ENCODE measurements at places on chromosomes 4 and X. TPM values are rescaled to one million over a fixed set of nuclear protein-coding genes. Genes with fewer than 3 reads are reported as not detected.

DNA sequence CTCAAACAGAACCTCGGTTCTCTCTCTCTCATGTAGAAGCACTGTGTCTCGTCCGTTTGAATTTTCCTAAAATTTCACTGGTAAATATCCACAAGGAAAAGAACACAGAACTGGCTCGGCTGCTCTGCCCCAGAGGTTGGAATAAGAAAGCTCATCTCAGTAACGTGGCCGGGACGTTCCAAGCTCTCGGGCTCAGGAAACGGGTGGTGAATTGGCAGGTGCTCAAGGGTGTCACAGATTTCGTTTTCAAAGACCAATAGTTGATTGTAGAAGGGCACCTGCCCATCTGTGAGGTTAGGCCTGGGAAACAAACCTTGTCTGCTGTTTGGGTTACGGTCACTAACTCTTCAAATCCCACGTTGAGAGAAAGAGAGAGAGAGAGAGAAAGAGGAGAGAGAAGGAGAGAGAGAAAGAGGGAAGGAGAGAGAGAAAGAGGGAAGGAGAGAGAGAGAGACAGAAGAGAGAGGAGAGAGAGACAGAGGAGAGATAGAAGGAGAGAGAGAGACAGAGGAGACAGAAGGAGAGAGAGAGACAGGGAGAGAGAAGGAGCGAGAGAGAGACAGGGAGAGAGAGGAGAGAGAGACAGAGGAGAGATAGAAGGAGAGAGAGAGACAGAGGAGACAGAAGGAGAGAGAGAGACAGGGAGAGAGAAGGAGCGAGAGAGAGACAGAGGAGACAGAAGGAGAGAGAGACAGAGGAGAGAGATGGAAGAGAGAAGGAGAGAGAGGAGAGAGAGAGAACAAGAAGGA, 106.6 kb downstream of the CRLF2 start:
- peak; percentile 25 for DNase-seq

DNA sequence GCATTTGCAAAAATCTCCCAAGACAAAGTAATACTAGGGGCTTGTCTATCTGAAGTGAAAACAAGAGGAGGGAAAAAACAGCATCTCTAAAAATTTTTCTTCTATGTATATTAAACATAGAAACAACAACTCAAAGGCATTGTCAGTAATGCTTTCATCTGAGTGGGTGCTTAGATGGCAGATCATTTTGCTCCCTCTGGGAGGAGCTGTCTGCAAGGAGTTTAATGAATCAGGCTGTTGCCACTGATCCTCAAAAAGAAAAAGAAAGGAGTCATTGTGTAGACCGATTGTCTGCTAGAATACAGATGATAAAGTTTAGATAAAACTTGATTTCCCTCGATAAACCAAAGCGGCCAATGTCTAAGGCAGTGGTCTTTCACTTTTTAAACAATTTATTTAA, 49.7 kb upstream of the KLHL8 start:
- DNase-seq: peak; percentile 2

DNA sequence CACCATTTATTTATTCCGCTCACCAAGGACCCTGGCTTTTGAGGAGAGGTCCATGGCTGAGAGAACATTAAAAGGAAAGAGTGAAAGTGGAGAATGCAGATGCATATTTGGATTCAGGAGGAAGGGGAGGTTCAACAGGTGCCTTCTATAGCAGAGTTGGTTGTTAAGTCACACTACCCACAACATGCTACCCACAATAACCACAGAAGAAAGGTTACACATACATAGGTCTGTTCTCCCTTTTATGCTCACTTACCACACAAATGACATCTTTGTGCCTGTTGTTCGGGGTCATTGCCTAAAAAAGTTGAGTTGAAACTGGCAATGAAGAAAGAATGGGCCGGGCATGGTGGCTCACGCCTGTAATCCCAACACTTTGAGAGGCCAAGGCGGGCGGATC, 587.4 kb downstream of the RPA4 start:
- no peak for DNase-seq

DNA sequence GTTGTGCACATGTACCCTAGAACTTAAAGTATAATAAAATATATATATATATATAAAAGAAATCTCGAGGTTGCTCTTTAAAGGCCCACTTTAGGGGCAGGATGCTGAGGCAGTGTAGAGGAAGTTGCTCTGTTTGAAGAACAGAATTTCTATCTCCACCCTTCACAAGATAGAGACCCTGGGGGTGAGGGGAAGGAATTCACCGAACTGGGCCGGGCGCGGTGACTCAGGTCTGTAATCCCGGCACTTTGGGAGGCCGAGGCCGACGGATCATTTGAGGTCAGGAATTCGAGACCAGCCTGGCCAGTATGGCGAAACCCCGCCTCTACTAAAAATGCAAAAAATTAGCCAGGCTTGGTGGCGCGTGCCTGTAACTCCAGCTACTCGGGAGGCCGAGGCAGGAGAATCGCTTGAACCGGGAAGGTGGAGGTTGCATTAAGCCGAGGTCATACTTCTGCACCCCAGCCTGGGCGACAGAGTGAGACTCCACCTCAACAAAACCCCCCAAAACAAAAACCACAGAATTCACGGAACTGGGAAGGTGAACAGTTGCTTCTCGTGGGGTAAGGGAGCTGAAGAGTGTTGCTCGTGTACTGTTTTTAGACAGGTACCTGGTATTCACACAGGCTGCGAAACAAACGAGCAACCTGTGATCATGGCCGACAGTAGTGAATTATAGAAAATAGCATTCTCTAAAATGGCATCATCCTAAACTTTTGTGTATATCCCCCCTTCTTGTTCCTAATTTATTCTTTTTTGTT, 6.2 kb downstream of the PLAC8 start:
- DNase-seq: no peak

DNA sequence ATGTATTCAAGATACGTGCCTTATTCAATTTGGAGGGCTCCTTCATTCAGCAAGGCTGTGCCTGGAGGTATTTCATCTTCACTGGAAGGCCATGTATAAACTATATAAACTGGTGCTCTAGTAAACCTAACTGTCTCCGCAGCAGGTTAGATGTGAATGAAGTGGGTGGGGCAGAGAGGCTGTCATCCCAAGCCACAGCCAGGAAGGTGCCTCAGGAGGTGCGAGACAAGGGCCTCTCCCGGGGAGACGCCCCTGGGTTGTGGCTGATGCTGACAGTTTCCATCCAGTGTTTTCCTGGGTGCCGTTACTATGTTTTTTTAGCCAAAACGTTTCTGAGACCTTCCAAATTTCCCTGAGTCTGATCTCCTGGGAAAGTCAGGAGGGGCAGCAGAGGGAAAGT, 221.5 kb upstream of the RPL34 start:
- no peak for DNase-seq

GRCh38 chrX:11438380-11438723, 145.1 kb downstream of the AMELX start:
- no peak for DNase-seq

DNA sequence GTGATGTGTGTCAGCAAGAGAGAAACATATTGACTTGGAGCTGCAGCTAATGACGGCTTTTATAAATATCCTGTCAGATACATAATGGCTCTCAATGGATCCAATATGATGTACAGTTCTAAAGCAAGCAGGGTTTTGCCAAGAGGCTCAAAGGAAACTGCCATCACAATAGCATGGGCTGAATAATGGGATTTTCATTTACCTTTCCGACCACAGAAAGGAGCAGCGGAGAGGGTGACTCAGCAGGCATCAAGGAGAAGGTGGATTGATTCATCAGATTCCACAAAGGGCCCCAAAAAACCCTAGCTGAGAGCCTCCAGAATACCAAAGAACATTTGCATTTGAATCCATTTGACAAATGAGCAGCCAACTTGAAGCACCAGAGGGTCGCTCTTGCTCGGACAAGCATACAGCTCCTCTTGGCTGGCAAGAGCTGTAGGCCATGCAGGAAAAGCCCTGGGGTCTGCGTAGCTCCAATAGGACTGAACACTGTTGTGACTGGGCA, 355.7 kb upstream of the NOCT start:
- DNase-seq: no peak

DNA sequence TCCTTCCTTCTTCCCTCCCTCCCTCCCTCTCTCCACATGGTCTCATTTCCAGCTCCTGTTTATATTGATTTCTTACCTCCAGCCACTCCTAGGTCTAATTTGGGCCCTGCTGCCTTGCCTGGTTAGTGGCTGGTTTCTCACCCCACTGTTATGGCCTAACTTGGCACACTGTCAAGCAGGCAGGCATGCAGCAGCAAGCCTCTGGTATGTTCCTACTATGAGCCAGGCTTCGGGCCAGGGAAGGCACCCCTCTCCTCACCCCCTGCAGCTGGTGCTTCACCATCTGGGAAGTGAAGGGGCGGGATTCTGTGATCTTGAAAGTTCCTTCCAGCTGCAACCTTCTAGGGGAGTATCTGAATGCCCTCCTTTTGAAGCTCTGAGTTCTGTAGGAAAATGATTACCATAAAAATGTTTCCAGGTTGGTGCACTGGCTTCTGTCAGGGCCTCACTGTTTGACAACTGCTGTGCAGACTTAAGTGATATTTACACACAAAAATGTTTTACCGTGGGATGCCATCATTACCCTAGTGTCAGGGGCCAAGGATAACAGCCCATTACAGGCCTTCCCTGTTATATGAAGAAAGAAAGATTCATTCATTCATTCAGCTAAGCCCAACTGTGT, 10.1 kb upstream of the VMA21 start:
- DNase-seq: no peak

- no peak for DNase-seq
Observed at GRCh38 chrX:24590111-24590510, 57.0 kb downstream of the PCYT1B start.

DNA sequence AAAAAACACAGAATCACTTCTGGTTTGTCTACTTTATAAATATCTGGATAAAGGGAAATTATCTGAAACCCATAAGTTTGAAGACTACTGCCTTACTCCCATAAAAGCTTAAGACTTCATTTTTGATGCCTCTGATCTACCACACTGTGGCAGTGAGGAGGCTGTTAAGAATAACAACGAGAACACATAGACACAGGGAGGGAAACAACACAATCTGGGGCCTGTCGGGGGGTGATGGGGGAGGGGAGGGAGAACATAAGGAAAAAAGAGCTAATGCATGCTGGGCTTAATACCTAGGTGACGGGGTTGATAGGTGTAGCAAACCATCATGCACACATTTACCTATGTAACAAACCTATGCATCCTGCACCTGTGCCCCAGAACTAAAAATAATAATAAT, 573.7 kb downstream of the GBA3 start:
- DNase-seq: no peak

CFI gene
- 7.2 TPM for polyA plus RNA-seq

GABRB1 gene
- polyA plus RNA-seq: not detected
